Spinal cord (tissue), 10 donors: ENCODE measurements at places on chromosomes 2 and 18.

DNA sequence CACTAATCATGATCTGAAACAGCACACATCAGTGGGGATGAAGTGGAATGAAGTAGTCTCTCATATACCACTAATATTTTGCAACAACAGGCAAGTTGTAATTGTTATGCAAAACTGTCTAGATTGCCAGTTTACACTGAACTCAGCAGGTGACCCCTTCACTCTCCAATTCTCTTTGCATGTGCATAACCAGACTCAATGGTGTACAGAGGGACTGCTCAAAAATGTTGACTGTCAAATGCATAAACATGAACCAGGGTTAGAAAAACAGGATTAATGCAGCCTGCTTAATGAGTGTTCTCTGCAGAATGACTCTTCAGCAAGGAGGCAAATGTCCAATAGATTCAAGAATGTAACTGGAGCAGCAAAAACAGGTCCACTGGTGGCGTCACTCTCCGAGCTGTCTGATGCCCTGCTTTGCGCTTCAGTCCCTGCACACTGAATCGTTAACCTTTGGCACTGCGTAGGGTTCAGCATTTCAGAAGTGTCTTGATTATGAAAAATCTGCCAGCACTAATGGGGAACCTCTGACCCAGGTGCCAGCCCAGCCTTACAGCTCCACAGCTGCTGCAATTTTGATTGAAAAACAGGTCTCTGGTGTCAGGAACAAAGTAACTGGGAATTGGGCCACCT, 209.3 kb downstream of the TDRD15 start:
- no peak for DNase-seq

GRCh38 chr2:85852152-85852840, 36.5 kb downstream of the ST3GAL5 start:
- no peak for DNase-seq

DNA sequence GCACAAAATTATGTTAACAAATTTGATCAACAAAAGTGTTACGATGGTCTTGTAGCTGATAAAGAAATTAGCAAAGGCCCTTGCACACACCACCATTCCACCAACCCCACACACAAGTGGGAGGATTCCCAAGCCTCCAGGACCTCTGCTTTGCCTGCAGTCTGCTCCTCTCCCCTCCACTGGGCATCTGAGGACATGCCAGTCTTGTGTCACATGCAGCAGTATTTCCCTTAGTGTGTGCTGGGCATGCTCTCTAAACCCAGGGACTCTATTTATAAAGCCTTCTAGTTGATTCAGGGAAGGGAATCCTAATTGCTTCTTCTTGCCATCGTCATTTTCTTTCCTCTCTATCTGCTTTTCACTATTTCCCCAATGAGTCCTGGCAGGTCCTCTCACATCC, 53.3 kb downstream of the KCTD18 start:
- DNase-seq, result no peak

DNA sequence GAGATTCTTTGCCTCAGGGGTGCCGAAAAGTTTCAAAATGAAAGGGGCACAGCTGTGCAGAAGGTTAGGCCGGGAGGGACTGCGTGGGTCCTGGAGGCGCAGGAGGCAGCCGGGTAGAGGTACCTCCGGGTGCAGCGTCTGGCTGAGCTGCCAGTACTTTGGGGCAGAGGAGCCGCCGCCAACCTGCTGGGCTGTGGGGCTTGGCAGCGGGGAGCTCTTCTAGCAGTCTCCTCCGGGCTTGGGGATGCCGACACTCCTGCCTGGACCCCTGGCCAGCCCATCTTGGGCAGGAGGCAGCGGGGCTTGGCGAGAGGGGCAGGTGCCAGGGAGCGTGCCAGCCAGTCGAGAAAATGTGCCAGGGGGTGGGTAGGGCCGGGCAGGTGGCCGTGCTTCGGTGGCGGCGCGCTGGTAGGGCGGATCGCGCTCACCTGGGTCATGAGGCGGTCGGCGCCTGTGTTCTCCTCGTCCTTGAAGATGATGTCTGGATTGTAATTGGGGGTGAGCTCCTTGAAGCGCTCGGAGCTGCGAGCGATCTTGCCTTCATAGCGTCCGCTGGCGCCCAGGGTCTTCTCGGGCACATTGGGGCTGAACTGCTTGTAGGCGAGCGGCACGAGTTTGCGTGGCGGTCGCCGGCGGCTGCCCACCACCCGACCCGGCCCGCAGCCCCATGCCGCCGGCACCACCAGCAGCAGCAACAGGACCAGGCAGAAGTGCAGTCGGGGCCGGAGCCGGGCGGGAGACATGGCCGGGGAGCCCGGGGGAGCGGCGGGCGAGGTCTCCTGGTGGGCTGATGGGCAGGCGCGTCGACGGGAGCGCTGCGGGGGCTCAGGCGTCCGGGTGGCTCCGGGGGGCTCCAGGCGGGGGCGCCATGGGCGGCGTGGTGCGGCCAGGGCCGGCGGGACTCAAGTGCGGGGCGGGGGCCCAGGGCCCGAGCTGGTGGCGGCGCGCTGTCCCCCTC, 717 bp downstream of the IHH start:
- DNase-seq, result no peak

- no peak for DNase-seq
Observed at GRCh38 chr18:71942433-71942832, 601.7 kb downstream of the CBLN2 start.

- DNase-seq, result no peak
Observed at GRCh38 chr2:80068038-80068731, 236.4 kb downstream of the LRRTM1 start.

DNA sequence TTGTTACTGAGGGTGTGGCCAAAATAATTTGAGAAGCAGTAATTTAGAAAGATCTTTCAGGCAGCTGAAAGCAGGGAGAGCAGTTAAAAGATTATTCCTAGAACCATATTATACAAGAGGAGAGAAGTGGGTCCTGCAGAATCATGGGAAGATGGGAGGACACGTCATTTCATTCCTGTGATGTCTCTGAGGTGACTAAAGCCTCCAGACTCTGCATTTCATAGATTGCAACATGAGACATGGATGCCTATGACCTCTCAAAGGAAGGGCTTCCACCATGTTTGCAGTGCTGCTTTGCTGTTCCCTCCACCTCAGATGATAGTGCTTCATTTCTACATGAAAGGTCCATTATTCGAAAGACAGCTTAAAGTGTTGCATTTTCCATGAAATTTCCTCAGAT, 788.4 kb downstream of the TSN start:
- DNase-seq, result no peak

GRCh38 chr2:188369365-188369764, 77.7 kb downstream of the GULP1 start:
- no peak for DNase-seq

- no peak for DNase-seq
Observed at GRCh38 chr2:236376566-236377244, 112.5 kb upstream of the ASB18 start.

GRCh38 chr2:53512071-53512826, 255.4 kb upstream of the CHAC2 start:
- DNase-seq, result no peak

GRCh38 chr2:124025891-124026434, 876 bp downstream of the CNTNAP5 start:
- no peak for DNase-seq

GRCh38 chr2:171702781-171703556, 15.7 kb downstream of the DYNC1I2 start:
- DNase-seq, result no peak

DNA sequence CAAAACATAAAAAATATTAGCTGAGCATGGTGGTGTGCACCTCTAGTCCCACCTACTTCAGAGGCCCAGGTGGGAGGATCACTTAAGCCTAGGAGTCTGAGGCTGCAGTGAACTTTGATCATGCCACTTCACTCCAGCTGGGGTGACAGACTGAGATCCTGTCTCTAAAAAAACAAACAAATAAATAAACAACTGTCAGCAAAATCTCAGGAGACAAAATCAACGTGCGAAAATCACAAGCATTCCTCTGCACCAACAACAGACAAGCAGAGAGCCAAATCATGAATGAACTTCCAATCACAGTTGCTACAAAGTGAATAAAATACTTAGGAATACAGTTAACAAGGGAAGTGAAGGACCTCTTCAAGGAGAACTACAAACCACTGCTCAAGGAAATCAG, 58.8 kb downstream of the TBR1 start:
- DNase-seq, result no peak

DNA sequence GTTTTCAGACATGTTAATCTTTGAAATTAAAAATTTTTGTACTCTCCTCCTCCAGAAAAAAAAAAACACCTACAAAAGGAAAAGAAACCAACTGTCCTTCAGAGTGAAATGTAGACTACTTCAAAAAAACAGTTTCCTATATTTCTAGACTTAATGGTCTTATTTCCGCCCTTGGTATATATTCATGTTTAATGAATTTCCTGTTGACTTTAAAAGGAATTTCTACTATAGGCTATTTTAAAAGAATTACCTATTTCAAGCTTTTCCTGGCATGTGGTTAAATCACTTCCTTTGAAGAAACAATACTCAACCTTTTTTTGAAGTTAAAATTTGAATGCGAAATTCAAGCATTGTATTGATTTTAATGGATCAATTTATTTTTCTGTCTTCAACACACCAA, 29.2 kb downstream of the GULP1 start:
- DNase-seq, result no peak

DNA sequence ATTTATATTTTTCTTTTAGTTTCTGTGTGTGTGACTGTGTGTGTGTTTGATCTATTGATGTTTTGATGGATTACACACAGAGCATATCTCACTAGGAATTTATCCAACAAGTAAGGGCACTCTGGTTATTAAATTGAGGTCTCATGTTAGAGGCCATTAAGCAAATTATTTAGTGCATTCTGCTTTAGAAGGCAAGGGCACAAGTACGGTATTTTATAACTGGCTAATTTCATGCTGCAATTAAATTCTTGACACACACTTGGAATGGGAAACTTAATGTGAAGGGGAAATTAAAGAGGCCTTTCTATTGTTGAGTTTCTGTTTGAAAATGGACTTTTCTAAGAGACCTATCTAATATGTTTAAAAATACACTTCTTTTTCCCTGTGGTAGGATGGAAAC, 25.8 kb downstream of the NYAP2 start:
- DNase-seq, result no peak

- no peak for DNase-seq
Observed at GRCh38 chr2:3143602-3144001, 234.0 kb downstream of the EIPR1 start.

DNA sequence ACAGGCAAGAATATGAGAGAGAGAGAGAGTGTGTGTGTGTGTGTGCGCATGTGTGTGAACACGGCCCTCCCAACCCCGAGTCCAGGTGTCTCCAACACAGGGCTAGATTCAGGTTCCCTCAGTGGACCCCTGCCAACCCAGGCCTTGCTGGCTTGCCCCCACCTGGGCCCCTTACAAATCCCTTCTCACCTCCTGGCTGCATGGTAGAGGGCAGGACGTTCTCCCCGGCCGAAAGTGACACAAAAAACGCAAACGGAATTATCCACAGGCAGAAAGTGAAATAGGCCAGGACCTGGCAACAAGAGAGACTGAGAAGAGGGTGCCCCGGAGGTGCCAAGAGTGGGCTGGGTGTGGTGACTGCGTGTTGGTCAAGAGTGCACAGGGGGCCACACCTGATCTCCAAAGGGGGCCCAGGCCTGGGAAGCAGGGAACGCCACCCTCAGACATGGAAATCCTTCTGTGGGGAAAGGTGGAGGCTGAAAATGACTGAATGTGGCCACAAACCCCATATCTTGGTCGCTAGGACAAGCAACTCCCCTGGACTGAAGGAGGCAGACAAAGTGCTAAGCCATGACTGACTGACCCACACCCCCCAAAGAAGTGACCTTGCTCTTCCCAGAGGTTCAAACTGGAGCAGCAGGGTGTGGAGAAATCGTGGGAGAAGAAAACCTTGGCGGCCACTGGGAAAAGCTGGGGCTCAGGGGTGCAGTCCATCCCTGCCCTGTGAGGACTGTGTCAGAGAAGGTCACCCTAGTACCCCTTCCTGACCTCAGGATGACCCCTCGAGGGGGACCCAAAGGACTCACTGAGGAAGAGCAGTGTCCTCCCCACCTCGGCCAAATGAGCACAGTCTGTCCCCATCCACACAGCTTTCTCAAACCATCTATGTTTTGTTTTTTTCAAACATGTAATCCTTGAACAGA, 5.7 kb downstream of the TEX261 start:
- DNase-seq, result no peak

- no peak for DNase-seq
Observed at GRCh38 chr18:59910967-59911366, 11.2 kb downstream of the PMAIP1 start.

DNA sequence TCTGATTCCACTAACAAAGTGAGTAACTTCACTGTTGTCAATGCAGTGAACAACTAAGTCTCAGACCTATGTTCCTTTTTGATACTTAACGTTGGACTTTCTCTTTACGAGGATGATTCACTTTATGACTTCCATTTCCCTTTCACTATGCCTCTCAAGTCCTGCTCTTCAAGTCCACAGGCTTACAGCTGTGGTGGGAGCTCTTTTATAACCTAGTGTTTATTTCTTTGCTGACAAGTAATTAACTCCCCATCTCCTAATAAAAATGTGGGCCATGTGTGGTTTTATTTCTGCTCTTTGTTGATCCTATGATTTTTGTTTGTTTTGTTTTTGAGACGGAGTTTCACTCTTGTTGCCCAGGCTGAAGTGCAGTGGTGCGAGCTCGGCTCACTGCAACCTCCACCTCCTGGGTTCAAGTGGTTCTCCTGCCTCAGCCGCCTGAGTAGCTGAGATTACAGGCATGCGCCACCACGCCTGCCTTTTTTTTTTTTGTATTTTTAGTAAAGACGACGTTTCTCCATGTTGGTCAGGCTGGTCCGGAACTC, 142.1 kb downstream of the USP34 start:
- DNase-seq, result no peak

GRCh38 chr2:46812361-46813019, 103.1 kb downstream of the MCFD2 start:
- DNase-seq, result no peak

GRCh38 chr2:197108758-197109157, 182.3 kb upstream of the PGAP1 start:
- DNase-seq, result no peak

DNA sequence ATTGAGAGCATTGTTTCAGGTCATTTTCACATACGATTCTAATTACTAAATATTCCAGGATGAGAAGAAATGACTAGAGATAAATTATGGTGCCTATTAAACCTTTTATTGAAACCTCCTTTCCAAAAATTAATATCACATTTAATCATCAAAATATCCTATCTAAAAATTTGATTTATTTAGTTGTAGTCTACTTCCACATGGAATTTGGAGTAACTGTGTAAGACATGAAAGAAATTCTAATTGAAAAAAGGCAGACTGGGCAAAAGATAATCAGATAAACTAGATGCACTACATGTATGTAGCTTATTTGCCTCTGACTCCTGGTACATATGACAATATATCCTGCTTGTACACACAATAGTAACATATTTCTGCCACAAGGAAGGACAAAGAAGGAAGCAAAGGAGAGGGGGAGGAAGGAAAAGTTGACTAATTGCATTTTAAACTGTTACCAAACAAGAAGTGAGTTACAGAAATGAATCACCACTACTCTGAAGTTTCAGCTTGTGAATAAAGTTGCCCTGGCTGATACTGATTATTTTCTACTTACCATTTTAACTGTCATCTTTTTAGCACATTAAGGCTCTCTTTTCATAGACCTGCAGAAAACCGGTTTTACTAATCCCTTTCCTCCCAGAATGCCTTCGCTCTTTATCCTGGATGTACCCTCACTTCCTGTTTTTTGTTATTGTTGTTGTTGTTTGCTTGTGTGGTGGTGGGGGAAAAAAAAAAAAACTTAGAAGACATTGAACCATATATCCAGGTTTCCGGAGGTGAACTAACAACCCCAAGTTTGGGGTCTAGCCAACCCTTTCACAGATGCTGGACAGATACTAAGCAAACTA, 28.4 kb downstream of the NRXN1 start:
- no peak for DNase-seq
